Ascending aorta (tissue), 2 donors: ENCODE measurements at places on chromosomes 5 and 9.

GRCh38 chr5:147446523-147446922 lies 63.3 kb downstream of the DPYSL3 start:
- no peaks in the 10 kb centered on the region for H3K36me3 ChIP-seq
- H3K27ac ChIP-seq, result peak overlapping the region; percentile 96
- H3K4me3 ChIP-seq, result no peak overlapping the region
- no peaks in the 10 kb centered on the region for H3K27me3 ChIP-seq
- no peaks in the 10 kb centered on the region for H3K4me1 ChIP-seq

GRCh38 chr5:174609116-174609515 lies 115.3 kb upstream of the MSX2 start:
- H3K27ac ChIP-seq, result no peak overlapping the region
- DNase-seq, result no peak
- H3K27me3 ChIP-seq, result no peaks in the 10 kb centered on the region
- no peaks in the 10 kb centered on the region for H3K4me1 ChIP-seq
- no peaks in the 10 kb centered on the region for H3K36me3 ChIP-seq
- H3K4me3 ChIP-seq, result no peak overlapping the region

DNA sequence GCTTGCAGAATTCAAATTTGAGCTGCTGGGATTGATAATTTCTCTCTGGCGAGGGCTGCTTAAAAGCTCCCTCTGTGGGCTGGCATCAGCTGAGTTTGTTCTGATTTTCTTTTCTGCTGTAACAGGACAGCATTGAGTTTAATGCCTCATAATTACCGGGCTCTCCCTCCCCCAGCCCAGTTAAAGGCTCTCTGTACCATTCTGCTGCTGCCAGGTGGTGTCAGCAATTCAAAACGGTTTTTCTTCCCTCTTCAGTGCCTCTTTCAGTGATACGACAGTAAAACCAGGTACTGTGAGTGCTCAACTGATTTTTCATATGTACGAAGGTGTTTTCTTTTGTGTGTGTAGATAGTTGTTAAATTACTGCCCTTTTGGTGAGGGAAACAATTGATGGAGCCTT lies 509.3 kb upstream of the CTNND2 start:
- H3K4me3 ChIP-seq, result no peak overlapping the region
- no peaks in the 10 kb centered on the region for H3K27me3 ChIP-seq
- no peaks in the 10 kb centered on the region for H3K36me3 ChIP-seq
- no peak for DNase-seq

DNA sequence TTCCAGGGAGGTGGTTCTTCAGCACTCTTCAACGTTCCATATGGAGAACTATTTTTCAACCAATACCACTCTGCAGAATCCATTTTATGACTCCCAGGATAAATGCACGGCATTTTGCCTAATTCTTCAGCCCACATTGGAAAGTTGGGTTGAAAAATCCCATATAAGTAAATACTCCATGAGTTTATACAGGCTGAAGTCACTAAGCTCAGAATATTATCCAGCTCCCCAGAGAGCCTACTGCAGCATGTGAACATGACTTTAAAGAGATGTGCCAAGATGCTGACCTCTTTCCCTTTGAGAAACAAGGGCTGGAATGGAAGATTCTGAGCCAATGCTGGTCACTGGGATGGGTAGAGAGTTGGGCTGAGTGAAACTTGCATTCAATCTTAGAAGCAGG lies 111.9 kb upstream of the SLIT3 start:
- no peak overlapping the region for H3K4me3 ChIP-seq
- DNase-seq, result no peak
- no peaks in the 10 kb centered on the region for H3K36me3 ChIP-seq
- H3K27me3 ChIP-seq, result no peaks in the 10 kb centered on the region
- H3K4me1 ChIP-seq, result no peaks in the 10 kb centered on the region
- no peak overlapping the region for H3K27ac ChIP-seq

- H3K4me1 ChIP-seq, result no peaks in the 10 kb centered on the region
- H3K36me3 ChIP-seq, result no peaks in the 10 kb centered on the region
- H3K27me3 ChIP-seq, result no peaks in the 10 kb centered on the region
- H3K4me3 ChIP-seq, result no peak overlapping the region
- no peak for DNase-seq
Measured at GRCh38 chr9:81814794-81815464, 113.3 kb upstream of the SPATA31D4 start.
